Central memory CD8-positive, alpha-beta T cell (primary cell): ENCODE measurements at places on chromosomes 7 and 10.

- DNase-seq = no peak
These were observed 21.8 kb upstream of the YWHAG start for GRCh38 chr7:76380623-76380966.

DNA sequence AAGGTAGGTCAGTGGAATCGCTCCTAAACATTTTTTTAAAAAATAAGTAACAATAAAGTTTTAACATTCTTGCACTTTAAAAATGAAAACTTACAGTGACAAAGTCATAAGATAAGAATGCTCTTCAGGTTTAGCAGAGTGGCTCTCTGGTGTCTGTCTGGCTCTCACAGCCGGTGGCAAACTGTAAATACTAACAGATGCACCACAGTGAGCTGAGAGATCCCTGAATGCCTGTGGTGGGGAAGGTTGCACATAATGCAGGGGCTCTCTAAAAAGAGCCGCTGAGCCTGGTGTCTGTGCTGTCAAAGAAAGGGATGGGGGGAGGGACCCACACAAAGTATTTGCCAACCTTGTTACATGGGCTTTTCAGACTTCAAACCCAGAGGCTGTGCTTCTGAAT lies 498.3 kb downstream of the CCSER2 start:
- no peak for DNase-seq

- no peak for DNase-seq
These were observed 89.9 kb downstream of the SND1 start for GRCh38 chr7:127741764-127742375.

- no peak for DNase-seq
These were observed 212.4 kb upstream of the NPSR1 start for GRCh38 chr7:34445653-34446052.

DNA sequence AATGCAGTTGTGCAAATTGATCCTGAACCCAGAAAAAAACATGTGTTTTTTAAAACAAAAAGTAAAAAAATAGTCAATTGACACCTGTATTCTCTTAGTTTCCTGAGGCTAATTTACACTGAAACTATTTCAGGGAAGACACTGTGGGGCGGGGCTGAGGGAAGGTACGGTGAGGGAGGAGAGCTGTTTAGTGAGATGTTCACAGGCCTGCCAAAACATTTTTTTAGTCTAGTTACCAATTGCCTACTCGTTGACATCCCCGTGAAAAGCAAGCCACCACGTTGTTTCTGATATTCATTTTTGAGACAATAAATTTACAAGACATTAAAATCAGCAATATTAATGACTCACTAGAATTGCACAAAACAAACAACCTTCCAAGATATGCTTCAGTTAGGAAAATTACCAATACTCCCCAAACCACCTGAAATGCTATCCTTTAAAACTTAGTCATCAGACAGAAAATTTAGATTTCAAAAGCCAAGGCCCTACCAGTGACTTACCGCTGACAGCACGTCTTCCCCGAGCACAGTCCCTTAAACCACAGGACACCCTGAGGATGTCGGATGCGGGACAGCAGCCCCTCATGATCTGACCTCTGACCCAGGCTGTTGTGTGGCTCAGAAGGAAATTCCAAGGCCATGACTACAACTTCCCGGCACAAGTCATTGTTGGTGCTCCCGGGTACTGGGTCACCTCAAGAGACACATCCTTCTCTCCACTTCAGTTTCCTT lies 279.2 kb downstream of the PRPF18 start:
- DNase-seq = no peak

GRCh38 chr10:15775513-15775912 lies 55.8 kb upstream of the ITGA8 start:
- no peak for DNase-seq

GRCh38 chr10:96971324-96971723 lies 139.2 kb downstream of the LCOR start:
- DNase-seq = no peak

DNA sequence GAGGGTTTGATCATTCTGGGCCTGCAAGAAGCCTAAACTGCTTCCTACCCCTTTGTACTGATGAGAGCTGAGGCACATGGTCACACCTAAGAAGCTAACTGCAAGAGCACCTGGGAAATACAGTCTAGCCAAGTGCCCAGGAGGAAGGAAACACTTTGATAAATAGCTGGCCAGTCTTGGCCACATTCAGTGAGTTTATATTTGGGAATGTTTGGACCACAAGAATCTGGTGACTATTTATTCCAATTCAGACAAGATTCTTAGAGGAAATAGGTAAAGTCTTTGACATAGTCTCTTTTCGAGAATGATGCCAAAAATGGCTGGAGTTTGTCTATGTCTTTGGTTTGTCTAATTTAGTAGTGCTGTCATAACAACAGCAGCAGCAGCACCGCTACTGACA lies 213.6 kb downstream of the KIF20B start:
- no peak for DNase-seq
